ENCODE measurements at places on chromosomes 1 and 21. TPM values are rescaled to one million over a fixed set of nuclear protein-coding genes. Genes with fewer than 3 reads are reported as not detected.

DNA sequence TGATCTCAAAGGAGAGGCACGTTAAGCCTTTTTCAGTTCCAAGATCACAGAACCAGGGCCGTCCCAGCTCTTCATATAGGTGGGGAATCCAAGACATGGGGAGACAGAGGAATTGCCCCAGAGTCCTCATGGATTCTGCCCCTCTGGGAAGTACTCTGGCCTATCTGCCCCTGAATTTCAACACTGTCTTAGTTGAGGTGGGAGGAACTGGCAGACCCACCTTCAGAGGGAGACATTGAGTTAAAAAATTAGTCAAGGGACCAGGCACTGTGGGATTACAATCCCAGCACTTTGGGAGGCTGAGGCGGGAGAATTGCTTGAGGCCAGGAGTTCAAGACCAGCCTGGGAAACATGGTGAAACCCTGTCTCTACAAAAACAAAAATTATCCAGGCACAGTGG is 2.1 kb upstream of the KNCN start:
- H3K4me3 ChIP-seq = no peak overlapping the region
- no peak for DNase-seq
- H3K27ac ChIP-seq = no peak overlapping the region
- H3K36me3 ChIP-seq = peaks cover 6% of the 10 kb centered on the region

DNA sequence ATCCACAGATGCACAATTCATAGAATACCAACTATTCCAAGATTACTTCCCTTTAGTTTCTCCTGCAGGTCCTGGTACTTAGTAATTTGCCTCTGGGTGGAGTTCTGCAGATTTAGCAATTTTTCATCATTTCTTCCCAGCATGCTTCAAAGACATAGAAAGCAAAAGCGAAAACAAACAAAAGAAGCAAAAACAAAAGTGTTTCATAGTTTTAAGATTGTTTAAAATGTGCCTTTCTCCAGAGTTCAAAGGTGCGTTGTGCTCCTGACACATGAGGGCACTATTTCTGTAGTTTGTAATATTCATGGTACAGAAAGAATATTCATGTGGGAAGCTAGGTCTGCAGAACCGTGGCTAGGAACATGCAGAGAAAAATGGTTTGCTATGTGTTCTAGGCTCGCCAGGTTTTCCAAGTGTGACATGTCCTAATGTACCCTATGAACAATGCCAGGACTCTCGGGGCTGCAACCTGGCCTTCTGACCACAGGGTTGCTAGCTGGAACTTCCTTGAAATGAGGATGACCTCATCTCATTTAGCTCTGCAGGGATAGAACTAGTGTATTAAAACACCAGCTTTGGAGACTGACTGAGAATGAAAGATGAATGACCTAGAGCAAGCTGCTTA is 30.0 kb upstream of the RCSD1 start:
- H3K36me3 ChIP-seq = no peaks in the 10 kb centered on the region
- H3K4me3 ChIP-seq = no peak overlapping the region
- peaks cover 8% of the 10 kb centered on the region for H3K4me1 ChIP-seq
- H3K27ac ChIP-seq = no peak overlapping the region

GRCh38 chr1:2300851-2301606 is 72.9 kb downstream of the SKI start:
- no peak overlapping the region for H3K4me3 ChIP-seq
- peaks cover 80% of the 10 kb centered on the region for H3K36me3 ChIP-seq
- no peak for DNase-seq
- H3K27me3 ChIP-seq = no peaks in the 10 kb centered on the region

BARHL2 gene
- total RNA-seq = 0.10 TPM

GRCh38 chr1:187537936-187538335 is 709.2 kb downstream of the PLA2G4A start:
- DNase-seq = no peak
- H3K4me1 ChIP-seq = no peaks in the 10 kb centered on the region
- H3K27me3 ChIP-seq = no peaks in the 10 kb centered on the region
- no peaks in the 10 kb centered on the region for H3K36me3 ChIP-seq

- H3K27ac ChIP-seq = no peak overlapping the region
- no peaks in the 10 kb centered on the region for H3K36me3 ChIP-seq
- H3K4me3 ChIP-seq = no peak overlapping the region
Measured at GRCh38 chr1:96934282-96934681, 212.7 kb downstream of the PTBP2 start.

GRCh38 chr1:88956003-88956402 is 36.4 kb downstream of the KYAT3 start:
- H3K4me3 ChIP-seq = no peak overlapping the region
- DNase-seq = no peak
- H3K27ac ChIP-seq = no peak overlapping the region
- H3K27me3 ChIP-seq = no peaks in the 10 kb centered on the region
- peaks cover 20% of the 10 kb centered on the region for H3K36me3 ChIP-seq

DNA sequence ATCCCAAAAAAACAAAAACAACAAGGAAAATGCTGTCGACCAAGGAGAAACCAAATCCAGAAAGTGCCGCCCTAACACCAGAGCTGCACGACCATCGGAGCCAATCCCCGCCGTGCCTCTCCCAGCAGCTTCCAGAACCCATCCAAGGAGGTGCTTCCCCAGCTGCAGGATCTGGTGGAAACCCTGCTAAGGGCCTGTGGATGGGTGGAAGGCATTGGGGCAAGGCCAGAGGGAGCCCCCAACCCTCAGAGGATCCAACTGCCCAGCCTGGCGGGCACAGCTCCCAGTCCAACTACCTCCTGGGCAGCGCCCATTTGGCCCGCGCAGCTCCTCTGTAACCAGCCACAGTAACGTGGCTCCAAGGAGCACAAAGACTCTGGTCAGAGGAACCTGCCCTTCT is 81.6 kb downstream of the NPHP4 start:
- DNase-seq = no peak
- no peaks in the 10 kb centered on the region for H3K27me3 ChIP-seq
- peaks cover 27% of the 10 kb centered on the region for H3K4me1 ChIP-seq
- H3K4me3 ChIP-seq = no peak overlapping the region

SPRR2F gene
- total RNA-seq = 0.22 TPM

DNA sequence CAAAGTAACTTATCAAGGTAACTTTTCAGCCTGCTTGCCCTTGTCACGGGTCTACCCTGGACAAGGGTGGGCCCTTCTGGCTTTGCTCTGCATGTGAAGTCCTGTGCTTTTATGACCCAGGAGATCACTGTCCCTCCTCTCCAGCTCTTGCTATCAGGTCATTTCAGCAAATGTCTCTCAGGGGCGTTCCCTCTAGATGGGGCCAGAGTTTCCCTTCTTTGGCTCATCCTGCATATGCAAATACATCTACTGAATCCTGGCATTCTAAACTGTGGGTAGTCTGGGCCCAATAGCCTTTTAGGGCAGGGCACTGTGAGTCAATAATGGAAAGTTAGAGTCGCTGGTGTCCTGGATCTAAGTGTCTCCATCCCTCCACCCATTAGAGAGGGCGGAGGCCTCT is 366.9 kb upstream of the USP24 start:
- H3K27me3 ChIP-seq = no peaks in the 10 kb centered on the region
- DNase-seq = no peak
- no peak overlapping the region for H3K27ac ChIP-seq
- H3K4me1 ChIP-seq = peaks cover 24% of the 10 kb centered on the region

- no peak overlapping the region for H3K4me3 ChIP-seq
- H3K36me3 ChIP-seq = no peaks in the 10 kb centered on the region
- H3K27me3 ChIP-seq = no peaks in the 10 kb centered on the region
Measured at GRCh38 chr1:174626031-174627025, 178.6 kb downstream of the GPR52 start.

GRCh38 chr21:32975811-32976431 is 49.8 kb upstream of the OLIG2 start:
- H3K27ac ChIP-seq = no peak overlapping the region
- no peak overlapping the region for H3K4me3 ChIP-seq
- no peaks in the 10 kb centered on the region for H3K36me3 ChIP-seq
- peaks cover 37% of the 10 kb centered on the region for H3K4me1 ChIP-seq
- no peak for DNase-seq

- DNase-seq = no peak
- H3K4me3 ChIP-seq = no peak overlapping the region
- H3K4me1 ChIP-seq = no peaks in the 10 kb centered on the region
- H3K27me3 ChIP-seq = no peaks in the 10 kb centered on the region
Measured at GRCh38 chr1:238546118-238546517, 655.4 kb upstream of the ZP4 start.

KDF1 gene
- not detected for total RNA-seq

DNA sequence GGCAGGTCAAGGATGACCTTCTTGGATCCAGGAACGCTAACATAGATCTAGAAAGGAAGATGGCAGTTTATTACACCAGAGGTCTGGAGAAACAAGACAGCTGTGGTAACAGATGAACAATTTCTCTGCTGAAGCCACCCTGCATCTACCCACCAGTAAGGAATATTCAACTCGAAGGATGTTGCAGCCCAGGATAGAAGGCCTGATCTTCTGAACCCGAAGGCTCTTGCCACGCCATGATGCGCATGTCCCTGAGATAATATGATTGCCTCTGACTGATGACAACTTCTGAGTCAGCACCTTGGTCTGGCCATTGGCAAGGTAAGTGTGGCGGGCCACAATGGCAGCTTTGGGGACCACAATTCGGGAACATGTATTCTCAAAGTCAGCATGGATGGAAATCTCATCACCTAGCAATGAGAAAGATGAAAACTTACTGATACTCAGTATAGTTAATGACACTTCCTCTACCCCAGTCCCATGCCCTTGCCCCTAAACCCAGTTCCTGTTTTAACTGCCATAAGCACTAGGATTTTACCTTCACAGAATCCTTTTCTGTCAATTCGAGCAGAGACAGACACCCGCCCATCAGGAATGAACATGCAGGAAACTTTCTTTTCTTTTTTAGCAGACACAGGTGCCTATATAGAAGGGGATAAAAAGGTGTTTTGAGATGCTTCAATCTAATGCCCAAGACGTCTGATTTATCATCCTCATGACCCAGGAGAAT is 1.8 kb downstream of the TXNIP start:
- H3K27ac ChIP-seq = peak overlapping the region; percentile 92
- no peaks in the 10 kb centered on the region for H3K27me3 ChIP-seq
- peak overlapping the region; percentile 90 for H3K4me3 ChIP-seq
- H3K36me3 ChIP-seq = peaks cover 5% of the 10 kb centered on the region

All from spinal cord (tissue), 10 donors.